ENCODE measurements at places on chromosomes 12 and 14. TPM values are rescaled to one million over a fixed set of nuclear protein-coding genes. Genes with fewer than 3 reads are reported as not detected.

The PTPN21 gene
- 17.4 TPM for polyA plus RNA-seq

The GPD1 gene
- 222 TPM for polyA plus RNA-seq

The CLBA1 gene
- polyA plus RNA-seq, result 2.2 TPM

The TSPAN19 gene
- not detected for polyA plus RNA-seq

The SYT1 gene
- 0.10 TPM for polyA plus RNA-seq

The SIX4 gene
- 0.51 TPM for polyA plus RNA-seq

The GLS2 gene
- 0.71 TPM for polyA plus RNA-seq

The BRMS1L gene
- 11.7 TPM for polyA plus RNA-seq

The SPX gene
- polyA plus RNA-seq, result 14.1 TPM

The SLC39A5 gene
- polyA plus RNA-seq, result 209 TPM

The VWF gene
- 130 TPM for polyA plus RNA-seq

The HSPB8 gene
- 9.4 TPM for polyA plus RNA-seq
